ENCODE measurements at places on chromosomes 2 and 18. TPM values are rescaled to one million over a fixed set of nuclear protein-coding genes. Genes with fewer than 3 reads are reported as not detected.

CDH19 gene
- total RNA-seq, result 4.5 TPM

CHRNG gene
- total RNA-seq, result 1.6 TPM

SPATA3 gene
- total RNA-seq, result not detected

UNC80 gene
- 0.79 TPM for total RNA-seq

DNA sequence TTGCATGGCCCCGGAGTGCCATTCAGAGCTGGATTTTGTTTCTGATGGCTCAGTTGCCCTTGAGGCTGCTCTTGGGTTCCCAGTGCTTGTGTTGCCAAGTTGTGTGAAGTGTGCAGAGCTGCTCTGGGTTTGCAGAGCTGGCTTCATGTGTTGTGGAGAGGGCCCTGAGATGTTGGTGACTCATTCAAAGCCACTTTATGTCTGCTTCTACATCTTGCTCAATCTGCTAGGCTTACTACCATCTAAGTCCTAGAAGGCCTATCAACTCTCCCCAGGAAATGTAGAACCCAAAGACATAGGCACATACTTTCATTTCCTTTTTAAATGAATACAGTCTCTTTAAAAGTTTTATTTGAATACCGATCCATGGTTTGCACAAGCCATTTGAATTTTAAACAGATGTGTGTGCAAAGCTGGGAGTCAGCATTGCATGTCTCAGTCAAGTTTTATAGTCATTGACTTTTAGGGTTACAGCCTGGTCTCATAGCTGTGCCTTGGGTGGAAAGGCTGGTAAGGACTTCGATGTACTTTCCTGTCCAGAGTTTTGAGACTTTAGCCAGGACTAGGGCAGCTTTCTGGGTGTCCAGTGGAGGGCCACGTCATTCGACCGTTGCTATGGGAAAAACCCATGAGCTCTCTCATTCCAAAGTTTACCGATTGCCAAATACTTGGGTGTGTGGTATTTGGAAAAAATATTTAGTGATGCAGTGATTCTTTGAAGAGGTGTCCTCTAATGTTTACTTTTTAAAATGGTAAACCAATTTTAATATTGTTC, 105.0 kb downstream of the LTBP1 start:
- DNase-seq, result no peak

DNA sequence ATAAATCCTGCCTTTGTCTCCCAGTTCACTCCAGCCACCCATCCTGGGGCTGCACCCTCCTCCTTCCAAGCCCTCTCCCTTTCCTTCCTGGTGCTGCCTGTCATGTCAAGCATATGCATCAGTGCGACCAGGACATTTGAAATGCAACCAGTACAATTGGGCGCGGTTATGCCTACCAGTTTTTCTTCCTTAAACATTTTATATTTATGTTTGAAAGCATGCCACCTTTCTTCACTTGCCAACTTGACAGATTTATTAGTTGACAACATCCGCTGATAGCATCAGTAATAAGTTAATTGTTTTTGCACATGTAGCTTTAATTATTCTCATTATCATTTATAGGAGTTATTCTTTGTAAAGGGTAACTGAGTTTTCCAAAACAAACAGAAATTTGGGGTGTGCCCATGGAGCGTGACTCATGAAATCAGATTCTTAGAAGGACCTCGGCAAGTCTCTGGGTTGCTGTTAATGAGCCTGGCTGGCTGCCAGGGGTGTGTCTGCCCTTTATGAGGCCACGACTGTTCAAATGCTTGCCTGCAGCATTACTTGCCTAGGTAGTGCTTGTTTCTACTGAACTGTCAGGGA, 32.8 kb upstream of the IL1B start:
- peak; percentile 51 for DNase-seq

DNA sequence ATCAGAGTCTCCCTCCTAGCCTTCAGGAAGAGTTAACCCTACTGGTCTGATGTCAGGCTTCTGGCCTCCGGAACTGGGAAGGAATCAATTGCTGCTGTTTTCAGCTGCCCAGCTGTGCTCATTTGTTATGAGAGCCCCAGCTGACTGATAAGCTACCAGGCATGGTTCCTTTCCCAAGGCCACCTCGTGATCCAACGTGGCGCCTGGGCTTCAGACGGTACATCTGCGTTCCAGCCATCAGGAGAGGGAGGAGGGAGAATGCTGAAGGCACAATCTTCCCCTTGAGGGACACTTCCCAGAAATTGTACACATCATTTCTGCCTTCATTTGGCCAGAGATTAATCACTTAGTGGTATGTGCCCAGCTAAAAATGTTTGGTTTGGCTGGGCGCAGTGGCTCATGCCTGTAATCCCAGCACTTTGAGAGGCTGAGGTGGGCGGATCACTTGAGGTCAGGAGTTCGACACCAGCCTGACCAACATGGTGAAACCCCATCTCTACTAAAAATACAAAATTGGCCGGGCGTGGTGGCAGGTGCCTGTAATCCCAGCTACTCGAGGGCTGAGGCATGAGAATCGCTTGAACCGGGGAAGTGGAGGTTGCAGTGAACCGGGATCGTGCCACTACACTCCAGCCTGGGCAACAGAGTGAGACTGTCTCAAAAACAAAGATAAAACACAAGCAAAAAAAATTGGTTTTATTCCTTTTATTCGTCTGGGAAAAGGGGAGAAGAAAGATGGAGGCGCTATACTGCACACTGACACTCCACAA, 10.5 kb upstream of the ARMC9 start:
- DNase-seq, result no peak

GRCh38 chr2:169512525-169512924, 3.0 kb downstream of the KLHL41 start:
- DNase-seq, result no peak

DNA sequence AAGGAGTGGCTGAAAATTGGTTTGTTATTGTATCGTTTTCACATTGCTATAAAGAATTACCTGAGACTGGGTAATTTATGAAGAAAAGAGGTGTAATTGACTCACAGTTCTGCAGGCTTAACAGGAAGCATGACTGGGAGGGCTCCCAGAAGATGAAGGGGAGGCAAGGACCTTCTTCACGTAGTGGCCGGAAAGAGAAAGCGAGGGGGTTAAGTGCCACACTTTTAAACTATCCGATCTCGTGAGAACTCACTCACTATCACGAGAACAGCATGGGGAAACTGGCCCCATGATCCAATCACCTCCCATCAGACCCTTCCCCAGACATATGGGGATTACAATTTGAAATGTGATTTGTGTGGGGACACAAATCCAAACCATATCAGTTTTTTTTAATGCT, 81.6 kb downstream of the FBXO15 start:
- DNase-seq, result no peak

- DNase-seq, result no peak
These were observed 46.3 kb downstream of the LTBP1 start for GRCh38 chr2:32993005-32993539.

DNA sequence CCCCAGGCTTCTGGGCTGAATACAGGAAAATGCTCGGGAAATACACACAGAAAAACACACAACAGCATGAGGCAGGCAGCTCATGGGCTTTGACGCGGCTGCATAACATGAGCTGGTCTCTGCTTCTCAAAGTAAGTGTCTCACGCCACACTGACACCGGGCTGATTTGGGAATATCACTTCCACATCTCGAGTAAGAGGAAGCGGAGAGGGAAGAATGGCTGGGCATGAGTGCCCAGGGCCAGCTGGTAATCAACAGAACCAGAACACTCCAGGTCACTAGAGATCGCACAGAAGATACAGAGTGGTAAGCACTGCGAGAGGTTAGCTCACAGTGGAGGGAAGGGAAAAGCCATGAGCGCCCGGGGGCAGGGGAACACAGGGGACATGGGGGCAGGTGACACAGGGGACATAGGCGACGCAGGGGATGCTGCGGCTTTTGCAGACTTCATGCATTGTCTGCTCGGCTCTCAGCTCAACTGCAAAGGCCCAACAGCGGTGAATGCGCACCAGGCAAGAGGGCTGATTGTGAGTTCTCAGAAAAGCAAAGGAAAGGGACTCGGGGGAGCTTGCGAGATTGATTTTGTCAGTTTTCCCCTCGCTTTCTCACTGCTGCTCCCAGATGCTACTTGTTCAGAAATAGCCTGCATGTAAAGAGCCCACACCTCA, 141.4 kb downstream of the MBP start:
- DNase-seq, result no peak

- DNase-seq, result no peak
These were observed 25.7 kb downstream of the RAPGEF4 start for GRCh38 chr2:172761306-172761705.

GRCh38 chr18:21943456-21943855, 202.9 kb downstream of the MIB1 start:
- no peak for DNase-seq

DNA sequence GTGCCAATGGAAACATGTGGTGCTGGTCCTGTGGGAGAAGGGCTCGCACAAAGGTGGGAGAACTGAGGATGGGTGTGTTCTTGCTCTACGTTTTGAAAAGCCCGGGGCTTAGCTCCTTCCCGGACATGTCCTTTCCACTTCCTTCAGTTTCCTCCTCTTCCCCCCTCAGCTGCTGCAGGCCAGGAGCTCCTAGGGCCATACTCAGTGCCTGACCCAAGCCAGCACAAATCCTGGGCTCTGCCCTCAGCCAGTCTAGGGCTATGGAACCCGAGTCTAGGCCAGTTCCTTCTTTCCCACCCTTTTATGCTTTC, 1.4 kb upstream of the SIX2 start:
- DNase-seq, result no peak

GRCh38 chr18:44592639-44593038, 88.0 kb upstream of the SETBP1 start:
- no peak for DNase-seq

Data from skin of body (tissue), 3 donors.